ENCODE measurements at places on chromosomes 3 and 15.

DNA sequence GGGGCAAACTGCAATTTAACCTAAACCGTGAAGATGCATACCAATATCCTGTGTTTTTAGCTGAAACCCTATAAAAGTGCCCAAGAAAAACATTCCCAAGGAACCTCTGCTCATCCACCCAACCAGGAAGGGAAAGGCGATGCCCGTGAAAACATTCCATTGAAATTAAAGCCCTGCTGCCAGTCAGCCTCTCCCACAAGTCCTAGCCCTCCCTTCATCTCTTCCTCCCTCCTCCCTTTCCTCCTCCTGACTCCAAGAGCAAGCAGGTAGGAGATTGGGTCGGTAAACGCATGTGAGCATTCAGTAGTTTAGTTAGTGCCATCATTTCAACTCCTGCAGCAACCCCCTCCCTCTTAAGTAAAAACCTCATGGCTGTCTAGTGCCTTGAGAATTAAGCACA is 27.7 kb downstream of the HES1 start:
- DNase-seq: no peak

DNA sequence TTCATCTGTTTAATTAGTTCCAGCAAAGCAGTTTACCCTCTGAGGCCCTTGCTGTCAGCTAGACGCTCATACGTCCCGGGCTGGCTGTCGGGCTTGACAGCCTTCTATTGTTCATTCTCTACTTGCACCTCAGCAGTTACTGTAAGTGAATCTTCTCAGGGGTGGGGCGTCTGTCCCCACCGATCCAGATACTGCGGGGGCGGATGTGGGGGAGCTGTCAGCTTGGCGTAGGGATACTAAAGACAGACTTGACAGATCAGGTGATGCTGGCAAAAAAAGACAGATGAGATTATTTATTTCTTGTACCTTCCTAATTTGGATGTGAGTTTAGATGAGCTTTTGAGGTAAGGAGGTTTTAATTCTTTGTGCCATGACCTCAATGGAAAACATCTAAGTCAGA is 315.3 kb downstream of the NR2F2 start:
- DNase-seq: no peak

GRCh38 chr15:41554343-41554742 is 4.7 kb upstream of the TYRO3 start:
- DNase-seq: no peak

DNA sequence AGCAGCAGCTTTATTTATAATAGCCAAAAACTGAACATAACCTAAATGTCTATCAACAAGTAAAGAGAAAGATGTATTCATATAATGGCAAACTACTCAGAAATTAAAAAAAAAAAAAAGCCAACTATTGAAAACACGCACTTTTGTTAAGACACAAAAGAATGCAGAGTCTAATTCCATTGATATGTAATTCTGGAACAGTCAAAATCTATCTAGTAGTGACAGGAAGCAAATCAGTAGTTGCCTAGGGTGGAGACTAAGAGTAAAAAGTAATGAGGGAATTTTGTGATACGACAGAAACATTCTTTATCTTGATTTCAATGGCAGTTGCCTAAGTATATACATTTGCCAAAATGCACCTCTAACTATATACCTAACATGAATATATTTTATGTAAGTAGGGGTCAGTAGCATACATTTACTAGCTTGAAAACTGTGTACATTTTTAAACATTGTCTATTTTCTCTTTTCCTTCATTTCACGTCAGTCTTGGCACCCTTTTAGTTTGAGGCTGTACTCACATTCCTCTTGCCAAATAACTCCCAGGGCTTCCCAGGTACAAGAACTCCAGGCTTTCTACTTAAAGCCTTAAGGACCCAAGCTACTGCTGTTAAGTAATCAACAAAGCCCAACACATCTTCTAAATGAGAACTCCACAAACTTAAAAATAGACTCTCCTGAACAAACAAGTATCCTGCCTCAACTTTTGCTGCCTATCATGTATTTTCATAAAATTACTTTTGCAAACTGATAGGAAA is 54.7 kb downstream of the ADAM10 start:
- no peak for DNase-seq

- DNase-seq: no peak
These were observed 1.4 kb upstream of the CYP1A1 start for GRCh38 chr15:74726774-74727164.

- DNase-seq: no peak
These were observed 91.2 kb upstream of the PHLDB2 start for GRCh38 chr3:111767756-111768445.

GRCh38 chr3:43879166-43879565 is 188.4 kb downstream of the ABHD5 start:
- no peak for DNase-seq

DNA sequence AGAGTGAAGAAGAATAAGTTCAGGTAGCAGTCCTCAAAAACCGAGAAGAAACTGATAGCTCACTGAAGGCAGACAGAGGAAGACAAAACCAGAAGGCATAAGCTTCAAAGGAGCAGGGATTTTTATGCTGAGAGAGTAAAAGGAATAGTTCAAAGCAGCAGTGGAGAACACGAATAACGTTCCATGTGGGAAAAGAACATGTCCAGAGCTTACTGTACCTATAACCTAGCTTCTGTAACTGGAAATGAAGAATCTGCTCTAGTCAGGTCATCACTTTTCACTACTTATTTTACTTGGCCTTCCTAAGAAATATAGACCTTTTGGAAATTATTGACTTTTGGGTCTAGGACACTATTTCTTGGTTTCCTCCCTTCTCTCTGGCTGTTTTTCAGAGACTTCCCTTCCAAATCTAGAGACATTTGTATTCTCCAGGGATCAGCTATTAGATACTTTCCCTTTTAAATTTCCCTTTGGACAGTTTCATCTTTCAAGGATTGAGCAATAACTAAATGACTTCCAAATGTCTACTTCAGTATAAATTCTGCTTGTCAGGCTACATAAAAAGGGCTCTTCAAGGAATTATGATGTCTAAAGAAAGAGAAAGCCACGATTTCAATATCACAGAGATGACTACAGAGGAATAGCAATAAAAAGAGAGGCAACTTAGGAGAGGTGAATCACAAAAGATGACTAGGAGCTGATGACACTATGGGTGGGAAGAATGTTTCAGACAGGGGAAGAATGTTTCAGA is 46.7 kb downstream of the UBE3A start:
- DNase-seq: no peak

GRCh38 chr3:185149591-185149990 is 3.3 kb downstream of the C3orf70 start:
- DNase-seq: no peak
